ENCODE measurements at places on chromosomes 11 and 22.

- DNase-seq: no peak
These were observed 1.9 kb upstream of the ADM start for GRCh38 chr11:10302744-10303557.

DNA sequence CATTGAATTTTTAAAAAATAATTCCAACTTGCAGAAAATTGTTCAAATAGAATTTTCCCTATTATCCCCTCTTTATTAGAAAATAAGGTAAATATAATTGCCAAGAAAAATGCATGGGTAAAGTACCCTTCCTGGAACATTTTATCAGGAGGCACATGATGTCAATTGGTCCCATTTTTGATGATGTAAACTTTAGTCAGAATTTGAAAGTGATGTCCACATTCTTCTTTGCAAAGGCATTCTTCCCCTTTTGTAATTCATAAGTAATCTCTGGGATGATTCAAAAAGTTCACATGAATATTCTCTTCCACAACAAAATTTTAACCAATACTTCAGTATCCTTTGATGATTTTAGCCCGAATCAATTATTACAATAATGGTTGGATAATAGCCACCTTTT is 86.9 kb upstream of the ANO3 start:
- no peak for DNase-seq

DNA sequence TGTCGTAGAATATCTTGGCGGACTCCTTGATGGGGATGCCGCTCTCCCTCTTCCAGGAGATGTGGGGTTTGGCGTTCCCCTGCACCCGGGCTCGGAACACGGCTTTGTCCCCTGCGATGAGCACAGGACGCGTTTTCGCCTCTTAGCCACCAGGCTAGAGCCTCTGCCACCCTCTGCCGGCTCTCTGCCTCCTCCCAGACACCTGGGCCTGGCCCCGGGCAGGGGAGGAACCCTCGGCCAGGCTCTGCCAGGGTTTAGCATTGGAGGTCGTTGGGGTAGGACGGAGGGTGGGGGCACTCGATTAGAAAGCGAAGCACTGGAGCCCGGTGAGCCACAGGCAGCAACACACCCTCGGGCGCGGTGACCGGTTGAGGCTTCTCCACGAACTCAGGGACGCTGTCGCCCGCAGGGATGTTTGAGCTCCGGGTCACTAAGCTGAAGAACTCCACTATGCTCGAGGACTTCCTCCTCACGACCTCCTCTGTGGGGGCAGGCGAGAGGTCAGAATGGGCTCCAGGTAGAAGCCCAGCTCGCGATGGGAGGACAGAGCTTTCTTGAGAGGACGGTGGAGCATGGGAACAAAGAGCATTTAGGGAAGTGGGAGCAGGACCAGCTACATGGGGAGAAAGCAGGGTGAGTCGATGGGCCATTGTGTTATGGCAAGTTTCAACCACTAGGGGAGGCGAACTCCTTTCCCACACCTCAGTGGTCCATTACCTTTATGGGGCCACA is 4.3 kb downstream of the IGSF22 start:
- no peak for DNase-seq

GRCh38 chr11:56917708-56918400 is 70.9 kb upstream of the OR5AK2 start:
- no peak for DNase-seq

DNA sequence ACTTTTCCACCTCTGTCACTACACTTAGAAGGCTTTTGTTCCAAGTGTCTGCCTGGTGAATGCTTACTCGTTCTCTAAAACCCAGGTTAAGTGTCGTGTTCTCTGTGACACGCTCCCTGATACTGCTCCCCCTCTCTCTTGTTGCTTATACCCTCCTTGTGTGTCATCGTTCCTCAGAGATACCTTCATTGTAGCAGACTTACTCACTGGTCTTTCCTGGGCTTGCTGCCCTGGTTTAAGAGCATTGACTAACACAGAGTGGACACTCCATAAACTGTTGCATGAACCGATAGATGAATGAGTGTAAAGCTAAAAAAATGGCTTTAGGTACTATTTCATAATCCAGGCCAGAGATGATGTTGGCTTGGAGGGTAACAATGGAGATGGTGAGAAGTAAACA is 171.3 kb downstream of the GRIK4 start:
- DNase-seq: no peak

- DNase-seq: no peak
These were observed 56.8 kb upstream of the SHANK2 start for GRCh38 chr11:71309181-71309580.

GRCh38 chr22:40178417-40179409 is 988 bp downstream of the TNRC6B start:
- DNase-seq: no peak

DNA sequence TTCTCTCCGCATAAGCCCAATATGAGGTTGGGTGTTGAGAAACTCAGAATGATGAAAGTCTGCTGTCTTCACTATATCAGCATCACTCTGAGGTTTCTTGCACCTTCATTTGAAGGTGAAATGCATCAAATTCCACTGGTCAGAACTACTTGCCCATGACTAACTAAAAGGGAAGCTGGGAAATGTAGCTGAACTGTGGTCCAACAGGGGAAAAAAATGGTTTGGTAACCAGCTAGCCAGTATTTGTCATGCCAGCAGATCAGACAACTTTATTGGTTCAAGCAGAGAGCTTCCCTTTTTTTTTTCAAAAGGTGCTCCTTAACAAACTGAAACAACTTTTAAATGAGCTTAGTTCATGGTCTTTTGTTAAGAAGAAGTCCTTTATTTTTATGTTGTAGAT is 14.2 kb upstream of the PIK3C2A start:
- no peak for DNase-seq

DNA sequence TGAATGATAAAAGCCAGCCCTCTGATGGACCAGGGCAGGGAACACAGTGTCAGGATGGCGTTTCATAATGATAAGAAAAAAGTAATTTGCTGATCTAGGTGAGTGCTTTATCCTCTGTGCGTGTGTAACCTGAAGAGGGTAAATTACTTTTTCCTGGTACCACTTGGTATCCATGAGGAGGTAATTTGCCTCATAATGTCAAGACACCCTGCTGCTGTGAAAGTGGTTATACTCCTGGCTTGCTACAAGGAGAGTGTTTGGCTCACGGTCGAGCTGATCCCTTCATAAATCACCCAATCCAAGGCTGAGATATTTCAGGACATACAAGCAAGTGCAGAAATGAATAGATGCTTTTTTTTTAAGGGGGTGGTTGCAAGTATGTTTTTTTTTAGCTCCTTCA is 207.2 kb upstream of the PGR start:
- no peak for DNase-seq

GRCh38 chr22:38835888-38836301 is 7.9 kb downstream of the NPTXR start:
- no peak for DNase-seq

- DNase-seq: no peak
These were observed 16.6 kb downstream of the CYTH4 start for GRCh38 chr22:37298748-37299495.

GRCh38 chr22:24088816-24089215 is 77.7 kb downstream of the CABIN1 start:
- no peak for DNase-seq

GRCh38 chr11:43523632-43524031 is 156.9 kb upstream of the HSD17B12 start:
- DNase-seq: no peak

DNA sequence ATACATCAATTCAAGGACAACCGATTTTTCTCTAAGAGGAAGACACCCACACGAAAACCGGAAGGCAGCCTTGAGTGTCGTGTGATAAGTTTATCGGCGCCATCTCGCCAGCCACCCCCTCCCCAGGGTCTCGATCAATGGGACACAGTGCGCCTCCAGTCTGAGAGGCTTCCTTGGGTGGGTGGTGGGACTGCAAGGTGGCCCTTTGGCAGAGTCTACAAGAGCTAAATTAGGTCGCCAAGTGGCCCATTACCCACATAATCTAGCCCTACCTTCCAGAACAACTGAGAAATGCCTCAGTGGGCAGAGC is 64.0 kb downstream of the CD6 start:
- DNase-seq: no peak

DNA sequence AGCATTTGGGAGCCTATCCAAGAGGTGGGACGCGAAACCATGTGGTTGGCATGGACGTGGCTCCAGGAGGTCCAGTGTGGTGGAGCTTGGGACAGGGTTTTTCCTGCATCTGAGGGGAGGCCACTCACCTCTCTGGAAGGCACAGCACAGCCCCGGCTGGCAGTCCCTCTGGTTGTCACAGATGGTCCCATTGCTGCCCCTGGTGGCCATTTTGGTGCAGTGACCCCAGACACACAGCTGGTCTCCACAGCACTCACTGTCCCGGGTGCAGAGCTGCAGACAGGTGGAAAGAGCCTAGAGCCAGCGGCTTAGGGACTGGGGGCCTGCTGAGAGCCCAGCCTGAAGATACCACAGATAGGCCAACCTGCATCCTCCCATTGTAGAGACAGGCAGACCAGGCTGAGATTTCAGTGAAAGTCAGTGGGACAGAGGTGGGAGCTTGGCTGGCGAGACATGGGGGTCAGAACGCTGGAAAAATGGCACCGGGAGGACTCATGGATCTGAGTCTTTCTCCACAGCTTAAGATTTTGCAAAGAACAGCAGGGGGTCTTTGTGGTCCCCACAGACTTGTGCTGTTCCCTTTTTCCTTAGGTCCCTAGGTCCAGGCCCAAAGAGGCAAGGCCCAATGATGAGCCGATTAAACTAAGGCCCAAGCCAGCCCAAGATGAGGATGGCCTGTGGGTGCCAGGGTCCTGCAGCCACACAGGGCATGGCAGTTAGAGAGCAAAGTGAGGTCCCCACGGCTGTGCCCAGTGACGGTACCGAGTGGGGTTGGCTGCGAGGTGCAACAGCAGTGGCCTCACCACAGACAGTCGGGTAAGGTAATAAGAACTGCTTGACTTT is 41.4 kb downstream of the DKK3 start:
- no peak for DNase-seq

- DNase-seq: no peak
These were observed 32.5 kb downstream of the PPP2R1B start for GRCh38 chr11:111733611-111734088.

DNA sequence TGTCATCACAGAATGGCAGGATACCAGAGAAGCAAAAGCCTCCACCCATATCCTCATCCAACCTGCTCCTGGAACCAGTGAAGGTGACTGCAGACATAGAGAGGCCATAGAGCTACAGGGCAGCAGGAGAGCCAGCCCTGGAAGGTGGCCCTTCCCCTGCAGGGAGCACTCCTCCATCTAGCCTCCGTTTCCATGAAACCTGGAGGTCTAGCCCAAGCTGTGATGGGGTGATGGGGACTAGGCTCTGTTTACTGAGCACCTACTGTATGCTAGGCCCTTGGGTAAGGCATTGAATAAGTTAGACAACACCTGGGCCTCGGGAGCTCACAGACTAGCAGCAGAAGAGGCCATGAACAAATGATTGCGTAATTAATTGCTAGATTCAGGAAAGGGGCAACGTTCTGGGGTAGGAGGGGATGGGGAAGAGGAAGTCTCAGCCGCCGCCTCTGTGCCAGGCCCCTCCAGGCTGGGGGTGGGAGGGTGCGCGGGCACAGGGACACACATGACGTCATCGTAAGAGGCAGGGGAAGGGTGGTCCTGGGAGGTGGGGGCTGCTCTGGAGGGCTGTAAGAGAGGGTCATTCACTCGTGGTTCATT is 784 bp upstream of the SYNGR1 start:
- no peak for DNase-seq

- DNase-seq: no peak
These were observed 56.1 kb upstream of the INCENP start for GRCh38 chr11:62067741-62068140.

- DNase-seq: no peak
These were observed 29.4 kb upstream of the PRR5 start for GRCh38 chr22:44672632-44673031.

DNA sequence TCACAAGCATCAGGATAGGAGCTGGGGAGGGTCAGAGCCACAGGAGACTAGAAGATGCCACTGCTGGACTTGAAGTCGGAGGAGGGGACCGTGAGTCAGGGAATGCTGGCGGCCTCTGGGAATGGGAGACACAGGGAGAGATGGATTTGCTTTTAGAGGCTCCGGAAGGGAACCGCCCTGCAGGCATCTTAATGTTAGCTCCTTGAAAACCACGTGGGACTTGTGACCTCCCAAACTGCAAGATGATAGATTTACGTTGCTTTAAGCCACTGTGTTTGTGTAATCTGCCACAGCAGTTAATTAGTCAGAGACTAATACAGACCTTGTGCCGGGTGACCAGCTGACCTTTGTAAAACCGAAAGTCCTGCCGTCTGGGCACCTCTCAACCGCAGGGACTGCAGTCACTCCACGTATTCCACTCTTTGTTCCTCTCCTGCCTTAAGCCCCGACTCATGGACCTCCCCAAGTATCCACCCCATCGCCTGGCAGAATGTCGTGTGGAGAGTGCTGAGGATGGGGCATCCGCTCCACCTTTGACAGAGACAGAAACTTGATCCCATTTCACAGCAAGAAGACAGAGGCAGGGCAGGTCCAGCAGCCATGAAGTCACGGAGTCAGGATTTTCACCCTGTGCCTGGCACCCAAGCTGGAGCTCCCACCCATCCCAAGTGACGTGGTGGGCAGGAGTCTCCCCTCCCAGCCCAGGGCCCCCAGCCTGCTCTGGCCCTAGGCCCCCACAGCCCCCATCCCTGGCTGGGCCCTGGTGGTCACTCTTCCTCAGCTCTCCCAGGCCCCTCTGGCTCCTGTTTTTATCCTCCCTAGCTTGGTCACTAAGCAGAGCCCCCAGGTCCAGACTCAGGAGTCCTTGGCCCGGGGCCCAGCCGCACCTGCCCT is 19.4 kb upstream of the CTSD start:
- no peak for DNase-seq

DNA sequence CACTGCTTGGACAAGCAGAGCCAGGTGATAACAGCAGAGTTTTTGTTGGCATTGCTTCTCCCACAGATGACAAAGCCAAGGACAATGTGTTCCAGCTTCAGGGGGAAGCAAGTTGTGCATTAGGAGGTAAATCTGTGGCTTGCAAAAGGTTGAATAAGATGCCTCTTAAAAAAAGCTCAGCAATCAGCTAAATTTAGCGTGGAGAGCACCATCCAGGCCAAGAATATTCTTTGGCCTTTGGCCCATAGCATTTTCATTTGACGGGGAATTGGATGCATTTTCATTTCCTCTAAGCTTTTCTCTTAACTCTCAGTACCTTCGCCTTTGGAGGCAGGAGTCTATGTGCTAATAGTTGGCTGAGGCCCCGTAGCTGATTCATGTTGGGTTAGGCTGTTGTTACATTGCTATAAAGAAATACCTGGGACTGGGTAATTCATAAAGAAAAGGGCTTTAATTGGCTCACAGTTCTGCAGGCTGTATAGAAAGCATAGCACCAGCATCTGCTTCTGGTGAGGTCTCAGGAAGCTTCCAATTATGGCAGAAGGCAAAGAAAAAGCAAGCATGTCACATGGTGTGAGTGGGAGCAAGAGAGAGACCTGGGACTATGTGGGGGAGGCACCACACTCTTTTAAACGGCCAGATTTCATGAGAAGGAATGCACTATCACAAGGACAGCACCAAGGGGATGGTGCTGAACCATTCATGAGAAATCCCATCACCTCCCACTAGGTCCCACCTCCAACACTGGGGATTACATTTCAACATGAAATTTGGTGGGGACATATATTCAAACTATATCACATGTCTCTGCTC is 350.1 kb upstream of the C11orf87 start:
- no peak for DNase-seq
